Activated CD4-positive, alpha-beta T cell treated with anti-CD3 and anti-CD28 coated beads, Interleukin-2, amount 10 ng/mL, durations not matched to agents 24 days and 14 days (primary cell): ENCODE measurements at places on chromosomes 5 and 9. TPM values are rescaled to one million over a fixed set of nuclear protein-coding genes. Genes with fewer than 3 reads are reported as not detected.

DNA sequence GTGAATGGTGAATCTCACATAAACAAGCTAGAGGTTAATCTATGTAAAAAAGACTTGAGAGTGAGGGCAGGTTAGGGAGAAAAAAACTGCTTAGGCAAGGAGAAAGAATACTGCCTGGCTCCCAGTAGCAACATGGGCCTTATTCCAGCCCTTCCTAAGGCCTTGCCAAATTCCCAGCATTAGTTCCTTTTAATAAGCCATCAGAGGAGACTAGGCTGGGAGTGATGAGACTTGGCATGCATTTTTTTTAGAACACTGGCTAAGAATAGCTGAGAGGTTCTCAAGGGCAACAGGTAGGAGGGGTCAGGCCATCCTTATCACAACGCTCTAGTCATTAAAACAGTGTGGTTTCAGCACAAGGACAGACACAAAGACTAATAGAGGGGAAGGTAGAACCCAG, 20.9 kb upstream of the ZBTB43 start:
- DNase-seq = no peak

Gene SPINK13
- total RNA-seq = not detected in 2 replicates

DNA sequence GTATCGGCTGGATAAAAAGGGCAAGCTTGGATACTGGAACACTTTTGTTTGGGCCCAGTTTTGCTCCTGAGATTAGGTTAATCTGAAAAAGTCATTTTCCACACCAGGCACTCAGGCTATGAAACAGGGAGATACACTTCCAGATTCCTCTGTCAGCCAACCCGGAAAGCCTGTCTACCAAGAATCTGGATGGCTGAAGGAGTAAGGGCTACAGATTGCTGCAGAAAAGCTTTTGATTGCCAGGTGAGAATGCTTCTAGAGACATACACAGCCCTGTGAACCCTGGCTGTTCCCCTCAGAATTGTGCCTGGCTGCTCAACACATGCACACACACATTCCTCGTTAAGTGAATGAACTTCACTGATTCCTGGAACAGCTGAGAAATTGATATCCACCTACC, 114.4 kb downstream of the PSD2 start:
- DNase-seq = no peak

Gene TRIM36
- 0.12 TPM in 1 of 2 replicates, not detected in the other for total RNA-seq

Gene PITX1
- total RNA-seq = 0.61 and 0.78 TPM in 2 replicates

DNA sequence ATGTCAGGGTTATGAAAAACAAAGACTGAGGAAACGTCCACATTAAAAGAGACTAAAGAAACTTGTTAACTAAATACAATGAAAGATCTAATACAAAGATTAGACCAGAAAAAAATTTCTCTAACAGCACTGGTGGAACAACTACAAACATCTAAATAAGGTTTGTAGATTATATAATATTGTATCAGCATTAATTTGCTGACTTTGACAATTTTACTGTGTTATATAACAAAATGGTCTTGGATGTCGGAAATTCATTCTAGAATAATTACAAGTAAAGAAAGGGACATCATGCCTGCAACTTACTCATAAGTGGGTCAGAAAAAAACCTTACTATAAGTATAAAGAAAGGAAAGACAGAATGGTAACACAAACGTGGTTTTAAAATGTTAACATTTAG, 50.1 kb downstream of the PJA2 start:
- DNase-seq = no peak
